ENCODE measurements at places on chromosomes 1 and 21. TPM values are rescaled to one million over a fixed set of nuclear protein-coding genes. Genes with fewer than 3 reads are reported as not detected.

The TESK2 gene
- 10.8 TPM for total RNA-seq

The DNMT3L gene
- not detected for total RNA-seq

The ADAM30 gene
- total RNA-seq: not detected

The CACNA1E gene
- under 0.01 TPM for total RNA-seq

The ZFP69B gene
- 2.7 TPM for total RNA-seq

The CD5L gene
- not detected for total RNA-seq

The IL19 gene
- total RNA-seq: not detected

The PLPPR5 gene
- not detected for total RNA-seq

The FCRL3 gene
- total RNA-seq: not detected

The GUCA2A gene
- total RNA-seq: not detected

The UQCRHL gene
- total RNA-seq: 2.7 TPM

The KDF1 gene
- 16.1 TPM for total RNA-seq

The CELA2B gene
- not detected for total RNA-seq

The CDC42BPA gene
- 36.5 TPM for total RNA-seq

The TLR5 gene
- 0.39 TPM for total RNA-seq

The NEXN gene
- total RNA-seq: 0.65 TPM

The CCDC181 gene
- total RNA-seq: not detected

The CELA3B gene
- total RNA-seq: not detected

The RNU1-3 gene
- under 0.01 TPM for total RNA-seq

The CRYZL1 gene
- total RNA-seq: 21.2 TPM

The VAV3 gene
- total RNA-seq: under 0.01 TPM

The MSH4 gene
- under 0.01 TPM for total RNA-seq

The AGMAT gene
- not detected for total RNA-seq

The RUNX3 gene
- total RNA-seq: not detected

The SMYD2 gene
- 151 TPM for total RNA-seq

The AMY2A gene
- not detected for total RNA-seq

The MNDA gene
- total RNA-seq: not detected

The MPZ gene
- 0.33 TPM for total RNA-seq

The SRSF10 gene
- 98.5 TPM for total RNA-seq

The PSEN2 gene
- 6.7 TPM for total RNA-seq

The HORMAD1 gene
- not detected for total RNA-seq

The PDIK1L gene
- total RNA-seq: 3.6 TPM

The LY9 gene
- not detected for total RNA-seq

The CFHR5 gene
- not detected for total RNA-seq

The PFKFB2 gene
- total RNA-seq: 12.3 TPM

The CTXND2 gene
- not detected for total RNA-seq

The BATF3 gene
- total RNA-seq: 0.79 TPM

The GJB4 gene
- total RNA-seq: 1.7 TPM

The LHX8 gene
- total RNA-seq: not detected

The KCNJ15 gene
- total RNA-seq: 88.5 TPM

The ATAD3B gene
- total RNA-seq: 24.0 TPM

The ARMH1 gene
- 0.22 TPM for total RNA-seq

The SLC9C2 gene
- total RNA-seq: not detected

The LRRC3 gene
- 1.1 TPM for total RNA-seq

The PUM1 gene
- 110 TPM for total RNA-seq

The FAM72D gene
- 0.79 TPM for total RNA-seq

The ACP6 gene
- total RNA-seq: 2.4 TPM

The NECTIN4 gene
- total RNA-seq: 47.5 TPM

The UBL4B gene
- total RNA-seq: not detected

The KIAA1614 gene
- total RNA-seq: 22.4 TPM

The TBX19 gene
- 3.1 TPM for total RNA-seq

The HTR6 gene
- total RNA-seq: not detected

The PIK3CD gene
- 7.5 TPM for total RNA-seq
